ENCODE measurements at places on chromosomes 12 and 14. TPM values are rescaled to one million over a fixed set of nuclear protein-coding genes. Genes with fewer than 3 reads are reported as not detected.

The ERH gene
- total RNA-seq = 70.7 TPM

DNA sequence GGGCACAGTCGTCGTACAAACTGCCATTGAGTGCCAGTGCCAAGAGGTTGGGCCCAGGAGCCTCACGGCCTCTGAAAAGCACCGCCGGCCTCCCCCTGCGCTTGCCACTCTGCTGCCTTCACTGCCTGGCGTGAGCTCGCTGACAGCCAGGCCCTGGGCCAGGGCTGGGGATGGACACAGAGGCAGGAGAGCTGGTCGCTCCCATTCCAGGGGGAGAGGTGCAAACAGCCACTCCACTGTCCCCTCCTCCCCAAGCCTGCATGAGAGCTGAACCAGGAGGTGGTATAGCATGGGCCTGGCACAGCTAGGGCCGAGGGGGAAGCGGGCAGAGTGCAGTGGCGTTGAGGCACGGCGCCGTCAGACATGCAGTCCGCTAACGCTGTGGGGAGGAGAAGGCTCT, 4.6 kb downstream of the ADSS1 start:
- no peak for DNase-seq

DNA sequence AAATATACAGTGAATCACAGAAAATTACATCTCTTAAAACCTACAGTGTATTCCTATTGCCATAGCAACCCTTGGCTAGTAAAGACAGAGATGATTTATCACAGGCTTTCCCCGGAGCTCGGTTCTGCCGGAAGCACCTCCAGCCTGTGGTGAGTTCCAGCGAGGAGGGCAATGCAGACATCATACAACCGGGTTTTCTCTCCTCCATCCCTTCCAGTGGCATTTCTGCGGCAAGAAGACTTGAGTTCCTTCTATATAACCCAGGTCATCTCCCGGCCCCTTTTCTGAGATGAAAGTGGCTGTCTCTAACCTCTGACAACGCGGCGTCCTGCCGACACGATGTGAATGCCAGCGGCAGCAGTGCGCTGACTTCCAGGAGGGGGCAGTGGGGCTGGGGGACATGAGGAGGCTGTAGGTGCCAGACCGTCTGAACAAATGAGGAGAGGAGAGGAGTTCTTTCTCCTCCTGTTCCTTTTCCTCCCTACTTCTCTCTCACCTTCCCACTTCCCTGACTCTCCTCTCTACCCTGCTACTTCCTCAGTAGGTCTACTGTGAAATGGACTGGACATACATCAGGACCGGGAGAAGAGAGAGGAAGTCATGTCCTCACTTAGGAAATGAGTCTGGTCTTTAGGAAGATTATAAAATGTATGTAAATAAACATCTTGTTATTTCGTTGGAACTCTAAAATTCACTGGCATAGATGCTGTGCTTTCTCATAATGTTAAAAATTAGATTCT, 68.6 kb upstream of the MAX start:
- no peak for DNase-seq

The RIMBP2 gene
- 0.83 TPM for total RNA-seq

- DNase-seq = no peak
Measured at GRCh38 chr12:120536064-120536791, 2.1 kb downstream of the RNF10 start.

GRCh38 chr12:42039176-42039575, 105.5 kb downstream of the GXYLT1 start:
- DNase-seq = no peak

DNA sequence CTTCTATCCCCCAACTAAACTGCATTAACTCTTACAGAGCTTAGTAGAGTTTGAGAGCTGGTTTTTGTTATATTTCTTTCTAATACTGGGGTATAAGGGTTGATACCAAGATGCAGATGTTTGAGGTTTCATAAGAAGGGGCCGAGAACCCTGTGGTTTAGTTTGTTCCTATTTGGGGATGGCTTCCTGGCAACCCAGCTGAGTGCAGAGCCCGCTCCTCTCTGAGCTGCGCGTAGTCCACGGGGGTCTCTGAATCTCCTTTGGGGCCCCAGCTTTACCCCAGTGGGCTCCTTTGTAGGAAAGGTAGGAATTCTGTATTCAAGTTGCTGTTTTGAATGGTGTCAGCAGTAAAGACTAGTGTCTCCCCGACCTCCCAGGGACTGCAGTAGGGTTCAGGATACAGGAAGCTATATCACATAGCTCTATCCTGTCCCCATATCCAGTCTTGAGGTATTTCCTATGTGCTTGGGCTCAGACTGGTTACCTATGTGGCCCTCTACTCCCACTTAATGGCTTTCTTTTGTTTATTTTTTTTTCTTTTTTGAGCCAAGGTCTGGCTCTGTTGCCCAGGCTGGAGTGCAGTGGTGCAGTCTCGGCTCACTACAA, 25.4 kb downstream of the PLXNC1 start:
- no peak for DNase-seq

- DNase-seq = no peak
Measured at GRCh38 chr14:23638414-23639047, 2.4 kb downstream of the DHRS2 start.

DNA sequence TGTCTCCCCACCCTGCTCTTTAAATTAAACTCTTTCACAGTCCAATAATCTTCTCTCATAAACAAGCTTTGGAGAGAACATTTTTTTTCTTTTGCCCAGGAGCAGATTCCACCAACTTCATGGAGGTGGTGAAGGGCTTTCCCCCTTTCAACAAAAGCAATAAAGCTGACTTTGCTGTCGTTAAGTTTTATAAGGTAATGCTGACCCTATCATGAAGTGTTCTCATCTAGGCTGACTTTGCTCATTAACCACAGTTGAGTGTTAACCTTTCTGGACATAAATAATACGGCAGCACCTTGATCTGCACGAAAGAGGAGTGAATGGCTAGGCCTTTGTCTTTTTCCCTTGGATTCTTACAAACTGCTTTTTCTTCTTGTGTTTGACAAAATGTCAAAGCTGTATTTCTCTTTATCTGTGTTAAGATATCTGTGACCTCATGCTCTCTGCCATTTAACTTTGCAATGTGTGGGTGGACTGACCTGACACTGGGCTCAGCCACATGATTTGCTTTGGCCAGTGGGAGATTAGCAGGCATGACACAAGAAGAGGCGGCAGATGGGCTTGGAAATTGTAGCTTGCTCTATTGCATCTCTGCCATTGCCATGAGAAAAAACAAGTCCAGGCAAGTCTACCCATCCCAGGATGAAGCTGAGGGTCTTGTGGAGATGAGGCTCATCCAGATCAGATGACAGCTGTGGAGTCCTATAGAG, 470.9 kb upstream of the CCDC196 start:
- DNase-seq = no peak

The UBC gene
- 1,441 TPM for total RNA-seq

The KLRD1 gene
- total RNA-seq = 0.83 TPM

The ACVRL1 gene
- 124 TPM for total RNA-seq

The AKAP3 gene
- total RNA-seq = 0.83 TPM

GRCh38 chr12:51083126-51083833, at the start of gene CSRNP2:
Gene CSRNP2, minus strand, starts transcription at chr12:51083596. Its CDS starts 7,035 bp downstream, at chr12:51076561.
- DNase-seq = peak; percentile 99

The CLEC4A gene
- 0.58 TPM for total RNA-seq

GRCh38 chr14:54366736-54367735, 29.8 kb upstream of the CDKN3 start:
- no peak for DNase-seq

The CCDC60 gene
- total RNA-seq = not detected

GRCh38 chr12:50400104-50400637, 514 bp upstream of the LARP4 start:
- DNase-seq = no peak

The CCDC196 gene
- not detected for total RNA-seq

- DNase-seq = no peak
Measured at GRCh38 chr12:33588725-33589405, 149.2 kb upstream of the SYT10 start.

GRCh38 chr12:103012884-103013283, 55.4 kb downstream of the ASCL1 start:
- DNase-seq = no peak

DNA sequence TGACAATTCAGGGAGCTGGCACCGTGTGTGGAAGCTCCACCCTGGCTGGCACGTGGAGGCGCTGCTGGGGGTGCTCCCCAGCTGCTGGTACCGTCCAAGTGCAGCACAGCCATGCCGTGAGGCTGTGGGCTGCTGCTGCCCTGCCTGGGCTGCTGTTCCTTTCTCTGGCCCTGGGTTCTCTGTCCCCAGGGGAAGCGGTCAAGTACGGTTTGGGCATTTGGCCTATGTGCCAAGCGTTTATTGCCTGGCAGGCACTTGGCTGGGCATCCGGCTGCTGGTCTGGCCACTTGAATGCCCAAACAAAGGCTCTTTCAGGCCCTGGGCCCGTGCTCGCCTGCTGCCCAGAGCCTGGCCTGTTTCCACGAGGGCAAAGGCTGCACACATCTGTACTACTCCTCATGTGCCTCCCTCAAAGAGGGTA, 39.6 kb downstream of the RHOF start:
- DNase-seq = no peak

DNA sequence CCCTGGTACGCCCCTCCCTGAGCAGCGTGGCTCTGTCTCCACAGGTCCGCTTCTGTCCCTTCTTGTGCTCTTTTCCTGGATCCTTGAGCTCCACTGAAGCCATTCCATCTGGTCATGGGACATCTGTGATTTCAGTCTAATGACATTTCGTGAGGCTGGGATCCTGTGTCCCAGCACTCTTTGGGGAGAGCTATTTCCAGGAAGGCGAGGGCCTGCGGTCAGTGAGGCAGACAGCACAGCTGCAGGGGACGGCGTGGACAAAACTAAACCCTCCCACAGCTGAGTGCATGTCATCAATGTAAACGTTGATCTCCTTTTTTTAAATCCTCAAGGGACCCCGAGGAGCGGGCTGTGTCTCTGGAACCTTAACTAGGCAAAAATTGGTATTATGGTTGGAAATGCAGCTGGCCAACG, 127.7 kb downstream of the DACT1 start:
- DNase-seq = no peak

DNA sequence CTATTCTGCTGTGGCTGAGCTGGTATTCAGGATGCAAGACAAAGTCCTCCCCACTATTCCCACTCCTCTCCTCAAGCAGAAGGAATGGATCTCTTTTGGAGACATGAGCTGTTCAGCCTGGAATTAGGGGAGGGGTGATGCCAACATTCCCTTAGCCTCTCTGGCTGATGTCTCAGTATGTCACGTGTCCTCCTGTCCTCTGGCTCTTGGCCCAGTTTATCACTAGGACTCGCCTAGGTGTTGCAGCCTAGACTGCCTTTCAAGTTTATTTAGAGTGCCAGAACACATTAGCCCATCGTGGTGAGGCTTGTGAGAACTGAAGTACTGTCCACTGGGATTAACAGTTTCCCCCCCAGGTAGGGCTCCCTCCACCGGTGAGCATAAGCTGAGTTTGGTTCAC, 239.9 kb upstream of the MIS18BP1 start:
- no peak for DNase-seq

The TMBIM4 gene
- 107 TPM for total RNA-seq

GRCh38 chr12:44584625-44585024, 291.5 kb downstream of the NELL2 start:
- DNase-seq = no peak

DNA sequence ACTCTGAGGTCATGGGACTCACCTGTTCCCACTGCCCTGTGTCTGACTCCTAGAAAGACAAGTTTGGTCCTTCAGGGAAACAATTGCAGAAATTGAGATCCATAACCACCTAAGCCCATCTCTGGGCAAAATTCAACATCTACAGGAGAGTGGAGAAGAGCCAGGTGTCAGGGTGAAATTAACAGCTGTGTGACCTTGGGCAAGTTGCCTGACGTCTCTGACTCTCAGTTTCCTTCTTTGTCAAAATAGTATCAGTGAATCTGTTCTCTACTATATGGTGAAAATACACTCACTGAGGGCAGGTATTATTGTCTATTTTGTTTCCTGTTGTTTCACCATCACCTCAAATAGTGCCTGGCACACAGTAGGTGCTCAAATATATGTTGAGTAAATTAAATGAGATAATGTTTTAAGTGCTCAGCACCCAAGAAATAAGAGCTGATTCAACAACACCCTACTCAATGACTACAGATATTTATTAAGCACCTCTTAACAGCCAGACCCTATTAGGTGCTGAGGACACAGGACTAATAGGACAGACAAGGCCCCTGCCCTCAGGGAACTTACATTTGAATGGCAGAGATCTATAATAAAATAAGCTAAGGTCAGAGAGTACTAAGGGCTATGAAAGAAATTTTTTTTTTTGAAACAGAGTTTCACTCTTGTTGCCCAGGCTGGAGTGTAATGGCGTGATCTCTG, 14.2 kb upstream of the IFT81 start:
- DNase-seq = no peak

- no peak for DNase-seq
Measured at GRCh38 chr14:99191395-99192027, 80.5 kb downstream of the BCL11B start.

DNA sequence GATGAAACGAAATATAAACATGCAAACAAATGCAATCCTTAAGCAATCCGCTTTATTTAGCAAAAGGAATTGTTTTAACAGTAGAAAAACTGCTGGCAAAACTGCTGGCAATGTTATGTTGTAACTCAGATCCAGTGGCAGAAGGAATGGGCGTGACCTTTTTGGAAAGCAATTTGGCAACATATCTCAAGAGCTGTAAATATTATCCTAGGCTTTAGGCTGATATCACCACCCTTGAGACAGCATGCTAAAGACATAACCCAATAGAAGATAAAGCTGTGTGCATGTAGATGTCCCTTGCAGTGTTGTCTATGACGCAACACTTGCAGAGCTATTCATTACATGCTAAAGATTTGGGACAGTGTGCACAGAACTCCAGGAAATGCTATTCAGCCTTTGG, 138.5 kb downstream of the DICER1 start:
- peak; percentile 68 for DNase-seq

The TROAP gene
- 0.26 TPM for total RNA-seq

DNA sequence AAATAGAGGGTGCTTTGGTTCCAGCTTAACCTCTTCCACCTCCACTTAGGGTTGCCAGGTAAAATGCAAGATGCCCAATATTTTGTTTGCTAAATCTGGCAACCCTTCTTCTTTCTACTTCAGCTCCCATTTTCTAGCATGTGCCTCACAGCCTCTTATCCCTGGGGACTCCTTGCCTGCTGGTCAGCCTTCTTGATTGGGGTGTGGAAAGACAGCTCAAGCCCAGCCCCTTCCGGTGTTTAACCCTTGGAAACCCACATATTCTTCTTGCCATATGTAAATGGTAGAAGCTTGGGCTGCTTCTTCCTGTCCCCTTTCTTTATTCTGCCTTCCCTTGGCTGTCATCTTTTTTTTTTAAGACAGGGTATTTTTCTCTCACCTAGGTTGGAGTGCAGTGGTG, 5.7 kb downstream of the SPIC start:
- no peak for DNase-seq

The PIK3C2G gene
- 1.2 TPM for total RNA-seq

The RPL6 gene
- total RNA-seq = 1,685 TPM

- no peak for DNase-seq
Measured at GRCh38 chr12:53972152-53972702, 699 bp upstream of the HOXC11 start.

The BCAT1 gene
- total RNA-seq = 23.4 TPM

GRCh38 chr12:16030744-16031143, 119.6 kb downstream of the DERA start:
- DNase-seq = no peak

DNA sequence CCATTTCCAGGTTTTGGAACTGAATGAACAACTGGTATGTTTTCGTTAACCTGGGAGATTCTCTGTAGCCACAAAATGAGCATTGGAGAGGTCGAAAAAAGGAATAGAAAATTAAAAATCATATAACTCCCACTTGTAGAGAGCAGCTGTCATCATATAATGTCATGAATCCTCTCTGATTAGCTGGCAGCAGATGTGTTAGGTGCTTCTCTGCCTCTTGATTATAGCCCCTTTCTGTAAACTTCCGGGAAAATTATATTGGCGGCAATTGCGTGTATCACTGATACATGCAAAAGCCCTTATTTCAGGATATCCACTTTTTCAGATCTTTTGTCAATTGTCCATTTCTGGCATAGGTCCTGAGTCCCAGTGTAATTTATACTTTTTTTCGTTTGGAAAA, 31.7 kb downstream of the FGD4 start:
- DNase-seq = no peak
